Mammary epithelial cell (primary cell): ENCODE measurements at places on chromosomes 5 and 9. TPM values are rescaled to one million over a fixed set of nuclear protein-coding genes. Genes with fewer than 3 reads are reported as not detected.

Gene WDR31
- 2.0 TPM for total RNA-seq

Gene TCF7
- 6.5 TPM for total RNA-seq

Gene RGS3
- 52.2 TPM for total RNA-seq

Gene DPYSL3
- total RNA-seq: 4.7 and 8.8 TPM in 2 replicates

Gene TAS2R1
- not detected for total RNA-seq

Gene ADAMTS2
- total RNA-seq: 0.33 TPM

Gene DAB2
- 67.7 TPM for total RNA-seq

Gene CCNB1
- 22.5 TPM for total RNA-seq

Gene C1QTNF3
- 0.53 and 0.80 TPM in 2 replicates for total RNA-seq

Gene IFNA21
- not detected in 2 replicates for total RNA-seq

Gene SAP30L
- 21.7 TPM for total RNA-seq

Gene MCTP1
- 12.7 TPM for total RNA-seq

Gene MEIKIN
- total RNA-seq: not detected

Gene FAM78A
- total RNA-seq: 0.35 and 0.42 TPM in 2 replicates

Gene MAP1B
- 103 TPM for total RNA-seq

Gene LCN12
- 0.68 TPM in 1 of 2 replicates, not detected in the other for total RNA-seq

Gene PTGES
- total RNA-seq: 41.6 and 57.2 TPM in 2 replicates

Gene DOCK2
- 0.78 TPM in 1 of 2 replicates, not detected in the other for total RNA-seq
